ENCODE measurements at places on chromosomes 4 and X.
A peak's percentile ranks its signal among the peaks of the same experiment; 100 is the strongest.

DNA sequence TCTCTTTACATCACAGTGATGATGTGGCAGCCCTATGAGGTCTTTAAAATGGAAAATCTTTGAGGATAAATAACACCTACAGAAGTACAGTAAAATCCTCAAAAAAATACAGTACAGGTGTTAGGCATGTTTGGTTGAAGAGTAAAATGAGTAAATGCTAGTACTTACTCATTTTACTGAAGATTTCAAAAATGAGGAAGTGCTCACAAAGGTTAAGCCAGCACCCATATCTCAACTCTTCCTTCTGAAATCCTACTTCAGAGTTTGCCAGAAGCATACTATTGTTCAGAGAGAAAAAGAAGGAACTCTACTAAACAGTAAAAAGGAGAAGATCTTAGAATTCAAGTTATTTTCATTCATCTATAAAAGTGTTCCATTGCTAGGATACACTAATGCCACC, 130.9 kb downstream of the CBR4 start:
- DNase-seq: no peak

GRCh38 chrX:12977761-12978204, 2.9 kb downstream of the TMSB4X start:
- no peak for DNase-seq

- DNase-seq: no peak
These were observed 31.1 kb downstream of the ZCCHC4 start for GRCh38 chr4:25343671-25344070.

DNA sequence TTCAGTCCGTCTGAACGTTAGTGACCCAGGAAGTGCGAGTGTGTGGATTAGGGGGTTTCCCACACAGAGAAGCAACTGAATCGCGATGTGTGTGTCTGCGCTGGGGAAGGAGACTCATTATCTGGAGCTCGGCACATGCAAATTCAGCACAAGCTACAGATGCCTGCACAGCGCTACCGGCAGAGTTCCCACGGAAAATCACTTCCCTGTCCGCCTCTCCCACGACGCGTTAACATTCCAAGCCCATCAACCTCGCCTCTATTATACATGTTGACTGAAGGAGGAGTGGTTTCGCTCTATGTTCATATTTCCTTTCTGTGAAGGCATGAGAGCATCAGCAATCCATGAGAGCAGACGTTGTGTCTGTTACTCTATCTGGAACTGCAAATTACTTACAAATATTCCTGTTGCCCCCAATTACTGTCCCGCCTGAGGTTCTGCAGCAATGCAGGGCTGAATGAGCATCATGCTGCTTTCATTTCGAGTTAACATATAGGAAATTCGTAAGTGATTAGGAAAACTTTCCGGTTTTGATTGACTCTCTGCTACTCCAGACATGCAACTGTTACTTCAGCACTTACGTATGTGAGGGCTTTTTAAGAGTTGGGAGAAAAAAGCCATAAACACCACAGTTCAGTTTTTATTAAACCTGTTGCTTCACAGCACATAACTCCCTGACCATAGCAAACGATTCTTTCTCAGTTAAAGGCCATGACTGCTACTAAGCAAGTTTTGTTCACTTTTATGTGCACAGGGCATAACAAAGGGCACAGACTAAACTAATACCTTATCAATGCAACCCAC, 15.0 kb upstream of the MTNR1A start:
- DNase-seq: no peak

GRCh38 chrX:51148848-51149247, 183.8 kb upstream of the NUDT10 start:
- DNase-seq: no peak

- no peak for DNase-seq
These were observed 205.4 kb downstream of the CFAP299 start for GRCh38 chr4:80540785-80541469.

GRCh38 chr4:89329280-89329679, 21.7 kb upstream of the GPRIN3 start:
- no peak for DNase-seq

DNA sequence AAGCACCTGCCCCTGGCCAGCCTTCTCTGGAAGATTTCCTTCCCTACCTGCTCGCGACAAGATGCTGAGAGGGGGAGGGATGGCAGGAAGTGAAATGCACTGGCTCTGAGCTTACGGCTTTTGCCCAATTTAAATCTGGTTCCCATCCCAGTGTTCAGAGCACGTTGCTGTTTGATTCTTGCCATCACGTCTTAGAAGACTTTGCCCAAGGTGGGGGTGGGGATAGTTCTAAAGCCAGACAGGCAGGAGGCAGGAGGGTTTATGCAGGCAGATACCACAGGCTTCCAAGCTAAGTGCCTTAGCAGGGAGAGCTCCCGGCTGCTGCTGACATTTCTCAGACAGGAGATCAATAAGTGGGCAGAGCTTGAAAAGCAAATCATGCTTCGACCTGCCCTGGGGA, 393.9 kb downstream of the MID1IP1 start:
- no peak for DNase-seq

GRCh38 chr4:146932116-146932515, 13.5 kb downstream of the TTC29 start:
- DNase-seq: no peak

GRCh38 chr4:7546152-7546808, 111.5 kb upstream of the PSAPL1 start:
- DNase-seq: no peak

GRCh38 chrX:24506082-24506481, 41.0 kb downstream of the PDK3 start:
- DNase-seq: no peak

GRCh38 chr4:174275101-174275500, 8.4 kb downstream of the FBXO8 start:
- DNase-seq: no peak

DNA sequence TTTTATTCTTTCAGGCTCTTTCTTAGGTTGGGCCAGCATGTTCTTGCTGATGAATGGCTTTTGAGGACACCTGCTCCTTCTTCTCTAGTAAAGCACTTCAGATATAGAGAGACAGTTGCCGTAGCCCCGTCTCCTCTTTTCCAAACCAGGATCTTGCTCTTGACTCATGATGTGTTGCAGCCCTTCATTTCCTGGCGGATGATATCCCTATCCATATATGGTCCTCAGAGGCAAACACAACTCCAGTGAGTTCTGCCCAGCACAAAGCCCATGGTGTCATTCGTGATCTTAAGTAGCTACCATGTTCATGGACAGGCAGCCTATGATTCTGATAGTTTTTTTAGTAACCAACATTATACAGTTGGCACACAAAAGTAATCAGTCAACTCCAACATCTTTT, 59.8 kb upstream of the ACSL1 start:
- DNase-seq: no peak

DNA sequence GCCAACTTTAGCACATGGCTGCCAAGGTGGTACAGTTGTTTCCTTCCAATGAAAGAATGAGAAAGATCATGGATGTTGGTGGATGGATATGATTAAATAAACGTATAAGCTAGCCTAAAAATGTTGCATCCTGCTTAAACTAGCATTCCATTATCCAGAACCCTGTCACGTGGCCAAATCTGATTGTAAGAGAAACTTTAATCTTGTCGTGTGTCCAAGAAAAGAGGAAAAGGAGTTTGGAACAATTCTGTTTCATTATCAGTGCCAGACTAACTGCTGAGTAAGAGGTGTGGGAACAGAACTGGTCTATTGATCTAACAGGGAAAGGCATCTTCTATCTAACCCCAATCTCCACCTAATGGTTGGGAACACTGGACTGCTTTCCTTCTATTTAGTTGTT, 325.2 kb upstream of the BMP3 start:
- DNase-seq: no peak

DNA sequence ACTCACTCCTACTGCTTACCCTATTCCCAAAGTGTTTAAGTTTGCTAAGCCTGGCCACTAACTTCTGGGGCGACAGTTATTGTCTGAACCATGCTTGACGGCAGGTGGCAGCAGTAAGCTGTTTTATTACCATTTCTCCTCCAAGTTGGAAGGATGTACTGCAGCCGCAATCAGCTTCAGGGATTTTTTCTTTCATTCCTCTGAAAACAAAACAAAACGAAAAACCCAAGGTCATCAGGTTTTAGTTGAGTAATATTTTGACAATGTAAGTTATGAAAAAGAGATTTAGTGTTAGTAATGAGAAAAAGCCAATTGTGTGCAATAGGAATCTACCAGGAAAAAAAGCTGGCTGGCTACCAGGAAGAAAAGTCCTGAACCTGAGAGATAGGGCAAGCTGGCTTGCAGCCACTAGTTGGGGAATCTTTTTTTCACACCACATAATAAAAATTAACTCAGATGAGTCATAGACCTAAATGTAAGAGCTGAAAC, 13.2 kb upstream of the RAB9B start:
- peak; percentile 63 for DNase-seq

- DNase-seq: no peak
These were observed 314 bp downstream of the DNASE1L1 start for GRCh38 chrX:154408659-154409221.

DNA sequence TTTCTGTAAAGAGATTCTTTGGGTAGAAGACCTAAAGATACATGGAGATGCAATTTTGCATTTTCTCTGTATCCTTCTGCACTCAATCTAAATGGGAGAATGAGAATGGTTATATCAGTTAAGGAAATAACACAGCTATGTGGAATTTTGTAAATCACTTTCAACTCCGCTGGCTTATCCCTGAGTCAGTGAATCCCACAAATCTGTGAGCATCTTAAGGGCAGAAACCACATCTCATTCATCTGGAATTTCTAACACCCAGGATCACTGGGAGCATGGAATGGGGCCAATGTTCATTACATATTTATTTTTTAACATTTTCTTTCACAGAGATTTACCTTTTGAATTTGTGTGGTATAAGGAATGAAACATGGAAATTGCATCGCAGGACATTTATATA, 167.8 kb downstream of the CFAP47 start:
- no peak for DNase-seq

DNA sequence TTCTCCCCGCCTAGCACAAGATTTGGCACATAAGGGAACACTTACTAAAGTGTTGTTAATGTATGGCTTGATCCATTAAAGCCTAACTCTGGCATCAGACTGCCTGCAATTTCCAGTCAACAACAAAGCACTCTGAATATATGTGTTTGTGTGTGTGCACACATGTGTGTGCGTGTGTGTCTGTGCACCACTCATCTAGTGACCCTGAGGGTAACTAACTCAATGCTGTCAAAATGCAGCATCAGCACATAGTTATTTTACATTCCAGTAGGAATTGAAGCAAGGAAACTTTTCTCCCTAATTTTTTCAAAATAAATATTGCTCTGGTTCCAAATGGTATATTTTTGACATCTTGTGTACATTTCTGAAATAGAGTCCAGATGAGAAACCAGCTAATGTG, 94.4 kb downstream of the SHROOM4 start:
- no peak for DNase-seq

GRCh38 chr4:153115322-153116290, 88.6 kb upstream of the TRIM2 start:
- no peak for DNase-seq

DNA sequence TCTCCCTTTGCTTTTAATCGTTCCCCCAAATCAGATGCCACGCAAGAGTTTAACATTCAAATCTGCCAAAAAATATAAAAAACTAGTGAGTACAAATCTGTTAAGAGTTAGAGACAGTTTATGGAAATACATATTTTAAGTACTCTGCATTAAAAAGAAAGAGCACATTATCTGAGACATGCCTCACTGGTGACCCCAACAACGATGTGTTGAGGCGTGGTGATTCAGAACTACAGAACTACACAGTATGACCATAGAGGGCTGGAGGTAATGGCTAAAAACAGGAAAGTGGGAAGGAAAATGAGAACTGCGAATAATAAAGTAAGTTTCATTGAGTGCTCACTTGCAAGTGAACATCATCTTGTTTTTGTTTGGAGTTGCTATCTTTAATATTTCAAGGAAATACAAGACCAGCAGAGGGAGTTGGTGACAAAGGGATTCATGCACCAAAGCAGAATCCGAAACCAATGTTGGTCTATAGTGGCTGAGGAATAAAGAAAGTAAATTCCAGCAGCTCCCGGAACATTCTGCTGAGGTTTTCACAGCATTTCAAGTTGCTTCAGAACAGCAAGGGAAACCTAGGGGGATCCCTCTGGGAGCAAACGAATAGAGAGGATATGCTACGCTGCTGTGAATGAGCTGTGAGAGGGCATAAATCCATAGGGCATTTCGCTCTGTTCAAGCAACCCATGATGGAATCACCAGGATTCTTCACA, 92.2 kb downstream of the DCHS2 start:
- no peak for DNase-seq

GRCh38 chr4:17188125-17188524, 289.7 kb upstream of the LDB2 start:
- no peak for DNase-seq

DNA sequence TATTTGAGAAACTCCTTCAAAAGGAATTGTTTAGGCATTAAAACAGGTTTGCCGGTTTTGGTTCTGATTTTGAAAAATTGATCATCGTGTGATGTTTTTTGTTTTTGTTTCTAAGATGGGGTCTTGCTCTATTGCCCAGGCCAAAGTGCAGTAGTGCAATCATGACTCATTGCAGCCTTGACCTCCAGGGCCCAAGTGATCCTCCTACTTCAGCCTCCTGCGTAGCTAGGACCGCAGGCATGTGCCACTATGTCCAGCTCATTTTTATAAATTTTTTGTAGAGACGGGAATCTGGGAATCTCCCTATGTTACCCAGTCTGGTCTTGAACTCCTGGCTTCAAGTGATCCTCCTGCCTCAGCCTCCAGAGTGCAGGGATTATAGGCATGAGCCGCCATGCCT, 35.0 kb downstream of the CLCN3 start:
- no peak for DNase-seq

DNA sequence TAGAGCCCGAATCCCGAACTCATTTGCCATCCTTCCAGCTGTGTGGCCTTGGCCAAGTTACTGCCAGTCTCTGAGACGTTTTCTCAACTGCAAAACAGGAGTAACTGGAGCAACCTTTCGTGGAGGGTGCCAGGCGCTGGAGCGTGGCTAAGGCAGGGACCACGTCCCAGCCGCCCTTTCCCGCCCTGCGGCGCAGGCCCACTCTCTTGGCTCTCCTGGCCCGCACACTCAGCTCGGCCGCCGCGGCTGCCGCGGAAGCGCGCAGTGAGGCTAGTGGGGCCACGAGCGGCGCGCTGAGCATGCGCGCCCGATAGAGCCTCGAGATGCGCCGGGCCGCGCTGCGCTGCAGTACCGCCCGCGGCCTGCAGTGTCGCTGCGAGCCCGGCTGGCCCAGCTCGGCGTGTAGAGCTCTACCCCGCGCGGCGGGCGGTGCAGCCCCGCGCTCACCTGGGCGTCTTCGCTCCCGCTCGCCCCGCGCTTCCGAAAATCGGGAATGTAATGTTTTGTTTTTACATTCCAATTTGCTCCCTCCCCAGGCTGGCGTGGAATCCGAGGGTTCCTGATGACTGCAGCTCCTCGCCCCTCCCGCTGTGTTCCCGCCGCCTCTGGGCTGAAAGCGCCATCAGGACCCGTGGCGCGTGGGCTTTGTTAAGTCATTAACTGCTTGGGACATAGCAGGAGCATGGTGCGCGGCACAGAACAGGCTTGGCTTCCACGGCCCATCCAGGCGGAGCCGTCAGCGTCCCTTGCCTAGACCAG, 4.0 kb upstream of the ZNF518B start:
- peak; percentile 82 for DNase-seq

- no peak for DNase-seq
These were observed 265.2 kb upstream of the BOD1L1 start for GRCh38 chr4:13892739-13893105.

GRCh38 chrX:121308276-121308805, 260.9 kb downstream of the GLUD2 start:
- DNase-seq: no peak
